HAP-1 (cell line): ENCODE measurements at places on chromosomes 16 and 17.
A peak's percentile ranks its signal among the peaks of the same experiment; 100 is the strongest.

- DNase-seq, result peak; percentile 19
These were observed 26.2 kb downstream of the ENDOV start for GRCh38 chr17:80441133-80441578.

DNA sequence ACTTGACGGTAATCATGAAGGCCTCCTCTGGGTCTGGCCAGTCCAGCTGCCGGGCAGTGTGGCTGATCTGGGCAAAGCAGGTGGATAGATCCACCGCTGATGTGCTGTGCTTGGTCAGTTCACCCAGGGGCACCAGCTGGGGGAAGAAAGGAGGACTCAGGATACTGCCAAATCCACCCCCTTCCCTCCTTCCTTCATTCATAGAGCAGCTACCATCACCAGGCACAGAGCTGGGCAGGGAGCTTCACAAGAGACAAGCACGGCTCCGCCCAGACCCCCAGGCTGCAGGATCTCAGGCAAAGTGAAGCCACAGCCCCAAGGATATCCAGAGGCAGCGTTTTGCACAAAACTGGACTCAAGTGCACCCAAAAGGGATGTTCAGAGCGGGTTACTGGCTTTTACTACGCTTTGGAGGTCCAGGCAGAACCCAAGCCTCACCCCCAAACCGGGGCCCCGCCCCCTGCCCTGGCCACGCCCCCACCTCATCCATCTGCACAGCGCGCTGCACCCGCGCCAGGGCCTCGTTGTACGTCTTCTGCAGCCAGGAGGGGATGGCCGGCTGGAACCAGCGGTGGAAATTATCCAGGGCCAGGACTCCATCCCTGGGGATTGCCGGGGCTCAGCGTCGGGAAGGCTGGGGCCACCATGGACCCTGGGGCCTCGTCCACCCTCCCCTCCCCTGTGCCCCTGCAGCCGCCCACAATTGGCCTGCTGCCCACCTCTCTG is 9.1 kb downstream of the UNC13D start:
- DNase-seq, result no peak

- no peak for DNase-seq
These were observed 15.3 kb downstream of the KSR1 start for GRCh38 chr17:27471321-27472269.

DNA sequence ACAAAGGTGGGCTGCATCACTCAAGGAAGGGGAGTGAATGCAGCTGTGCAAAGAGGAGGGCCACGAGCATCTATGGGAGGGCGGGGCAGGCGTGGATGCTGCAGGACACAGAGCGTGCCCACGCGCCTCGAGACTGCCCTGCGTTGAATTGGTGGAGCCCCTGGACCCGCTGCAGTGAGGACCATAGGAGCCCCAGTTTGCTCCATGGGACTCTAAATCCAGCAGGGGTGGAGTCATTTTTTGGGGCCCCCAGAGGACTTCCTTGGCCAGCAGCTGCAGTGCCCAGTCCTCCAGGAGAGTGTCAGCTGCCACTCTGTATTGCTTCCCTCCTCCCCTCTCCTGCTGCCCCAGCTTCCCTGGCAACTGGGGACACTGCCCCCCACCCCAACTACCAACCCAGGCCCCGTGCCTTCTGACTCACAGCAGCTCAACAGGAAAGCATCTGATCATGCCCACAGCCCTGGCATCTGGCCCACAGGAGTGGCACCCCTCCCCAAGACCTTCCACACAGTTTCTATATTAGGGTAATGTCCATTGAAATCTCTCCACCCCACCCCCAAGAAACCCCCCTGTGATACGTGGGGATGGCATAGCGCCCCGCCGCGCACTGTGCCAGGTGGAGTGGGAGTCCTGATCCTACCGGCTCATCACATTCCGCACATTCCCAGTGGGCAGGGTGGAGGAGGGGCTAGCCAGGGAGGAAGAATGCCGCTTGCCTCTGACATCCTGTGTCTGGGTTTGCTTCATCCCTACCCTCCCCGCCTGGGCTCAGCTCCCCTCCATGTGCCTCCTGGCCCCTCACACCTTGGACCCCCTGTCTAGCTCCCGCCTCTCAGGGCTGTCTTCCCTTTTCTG is 27.8 kb upstream of the ITGA3 start:
- DNase-seq, result no peak

DNA sequence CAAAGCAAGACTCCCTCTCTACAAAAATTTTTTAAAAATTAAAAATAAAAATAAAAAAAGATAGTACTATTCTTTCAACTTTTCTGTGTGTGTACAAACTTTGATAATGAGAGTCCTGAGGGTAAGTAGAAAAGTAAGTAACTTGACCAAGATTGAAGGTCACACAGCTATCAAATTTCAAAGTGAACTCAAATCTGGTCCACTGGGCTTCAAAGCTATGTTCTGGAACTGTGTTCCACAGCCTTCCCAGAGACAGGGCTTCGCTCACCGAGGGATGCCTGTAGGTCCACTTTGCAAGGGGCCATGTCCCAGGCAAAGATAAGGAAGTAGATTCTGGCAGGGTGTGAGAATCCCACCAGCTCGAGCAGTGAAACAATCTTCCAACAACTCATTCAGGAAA is 56.3 kb upstream of the TNRC6A start:
- no peak for DNase-seq

DNA sequence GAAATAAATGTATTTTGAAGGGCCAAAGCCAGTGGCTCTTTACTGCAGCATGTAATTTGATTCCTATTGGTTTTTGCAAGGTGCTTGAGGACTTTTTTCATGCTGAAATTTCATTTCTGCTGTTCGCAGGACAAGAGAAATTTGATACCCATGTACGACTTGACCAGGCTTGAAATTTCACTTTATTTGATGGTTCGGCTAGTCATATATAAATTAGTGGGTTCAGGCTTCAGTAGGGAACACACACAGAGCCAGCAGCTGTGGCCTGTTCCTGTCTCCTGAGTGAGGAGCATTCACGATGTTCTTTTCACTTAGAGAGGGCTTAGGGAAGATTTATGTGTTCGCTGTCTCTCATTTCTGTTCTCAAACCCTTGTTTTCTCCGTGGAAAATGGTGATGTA is 258.4 kb upstream of the CACNG5 start:
- no peak for DNase-seq
